Mesenchymal stem cell (in vitro differentiated cells and primary cell): ENCODE measurements at places on chromosomes 13 and 19.

- no peak for DNase-seq
Observed at GRCh38 chr19:33195645-33196347, 1.7 kb downstream of the LRP3 start.

GRCh38 chr13:26921918-26922317 is 161.3 kb upstream of the GPR12 start:
- DNase-seq: no peak

- no peak for DNase-seq
Observed at GRCh38 chr13:34127523-34127922, 309.6 kb downstream of the RFC3 start.

DNA sequence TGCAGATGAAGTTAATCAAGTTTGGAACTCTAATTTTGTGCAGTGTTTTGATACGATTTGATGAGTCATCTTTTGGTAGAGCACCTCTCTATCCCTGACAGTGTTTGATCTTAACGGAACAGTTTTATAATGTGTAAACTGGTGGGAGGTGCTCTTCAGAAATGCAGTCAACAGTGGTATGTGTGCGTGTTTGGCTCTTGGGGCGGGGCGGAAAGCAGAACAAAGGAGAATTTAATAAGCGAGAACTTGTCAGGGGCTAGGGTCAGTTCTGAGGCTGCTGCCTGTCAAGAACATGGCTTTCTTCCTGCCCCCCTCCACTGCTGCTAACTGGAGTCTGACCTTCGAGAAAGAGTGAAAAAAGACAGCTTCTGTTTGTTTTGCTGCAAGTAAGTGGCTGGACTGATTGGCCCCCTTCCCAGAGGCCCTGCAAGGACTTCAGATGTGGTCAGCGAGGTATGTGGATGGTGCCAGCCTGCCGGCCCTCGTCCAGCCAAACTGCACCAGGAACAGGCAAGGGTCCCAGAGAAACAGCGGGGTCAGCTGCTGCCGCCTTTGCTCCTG is 40.8 kb downstream of the BBC3 start:
- peak; percentile 82 for DNase-seq

GRCh38 chr13:60111691-60112090 is 52.0 kb downstream of the DIAPH3 start:
- no peak for DNase-seq

GRCh38 chr19:5230730-5231555 is 109.7 kb downstream of the PTPRS start:
- DNase-seq: no peak

- DNase-seq: no peak
Observed at GRCh38 chr13:28856287-28856686, 36.1 kb downstream of the MTUS2 start.

- DNase-seq: no peak
Observed at GRCh38 chr13:53052675-53053074, 24.1 kb downstream of the OLFM4 start.

DNA sequence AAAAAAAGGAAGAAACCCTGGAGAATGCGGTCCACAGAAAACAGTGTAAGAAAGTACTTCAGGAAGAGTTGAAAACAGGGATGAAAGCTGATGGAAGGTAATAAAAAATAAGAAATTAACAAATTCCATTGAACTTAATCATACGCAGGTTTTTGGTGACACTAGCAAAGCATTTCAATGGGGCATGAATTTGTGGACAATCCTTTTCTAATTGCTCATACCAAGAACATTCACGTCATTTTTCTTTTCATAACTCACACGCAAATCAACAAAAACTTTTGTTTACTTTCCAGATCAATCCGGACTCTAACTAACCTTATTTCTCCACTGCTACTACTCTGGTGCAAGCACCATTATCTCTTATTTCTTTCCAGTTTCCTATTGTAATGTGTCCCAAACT is 1195.0 kb downstream of the SLITRK5 start:
- no peak for DNase-seq

DNA sequence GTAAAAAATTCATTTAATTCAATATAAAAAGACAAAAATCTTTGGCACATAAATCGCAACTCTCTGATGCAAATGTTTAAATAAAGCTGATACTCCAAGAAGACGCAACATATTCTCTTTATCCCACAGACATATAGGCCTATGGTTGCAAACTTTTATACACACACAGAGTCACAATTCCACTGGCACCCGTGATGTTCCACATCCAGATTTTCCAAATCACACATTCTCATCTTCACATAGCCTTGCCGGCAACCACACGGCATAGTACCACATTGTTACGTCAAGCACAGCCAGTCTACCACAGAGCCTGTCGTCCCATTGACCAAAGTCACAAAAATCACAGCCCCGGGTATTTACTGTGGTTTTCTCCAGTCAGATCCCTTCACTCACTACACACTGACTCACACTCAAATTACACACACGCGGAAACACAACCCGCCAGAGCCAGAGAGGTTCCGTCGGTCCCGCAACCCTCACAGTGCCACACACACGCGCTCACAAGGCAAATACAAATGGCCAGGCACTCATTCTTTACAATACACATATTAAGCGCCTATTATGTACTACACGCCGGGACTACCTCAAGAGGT is 546 bp upstream of the ZNF546 start:
- peak; percentile 82 for DNase-seq

- DNase-seq: no peak
Observed at GRCh38 chr19:46254776-46255175, 25.2 kb downstream of the IGFL1 start.
